Skeletal muscle cell (primary cell): ENCODE measurements at places on chromosomes 3 and 15.

DNA sequence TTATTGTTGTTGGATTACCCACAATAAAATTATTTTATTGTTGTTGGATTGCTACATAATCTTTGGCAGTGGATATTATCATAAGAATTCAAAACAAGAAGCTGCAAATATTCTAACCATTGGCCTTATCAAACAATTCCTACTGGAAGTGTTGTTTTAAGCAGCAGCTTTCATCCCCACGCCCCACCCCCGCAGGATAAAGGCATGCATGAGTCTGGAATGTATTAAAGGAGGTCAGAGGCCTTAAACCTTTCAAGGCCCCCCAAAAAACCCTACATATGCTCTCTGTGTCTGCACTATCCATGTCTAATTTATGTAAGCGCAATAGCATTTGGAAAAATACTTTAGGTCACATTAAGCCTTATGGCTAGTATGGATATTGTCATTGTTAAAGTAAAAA, 23.1 kb downstream of the P3H2 start:
- no peak for DNase-seq

DNA sequence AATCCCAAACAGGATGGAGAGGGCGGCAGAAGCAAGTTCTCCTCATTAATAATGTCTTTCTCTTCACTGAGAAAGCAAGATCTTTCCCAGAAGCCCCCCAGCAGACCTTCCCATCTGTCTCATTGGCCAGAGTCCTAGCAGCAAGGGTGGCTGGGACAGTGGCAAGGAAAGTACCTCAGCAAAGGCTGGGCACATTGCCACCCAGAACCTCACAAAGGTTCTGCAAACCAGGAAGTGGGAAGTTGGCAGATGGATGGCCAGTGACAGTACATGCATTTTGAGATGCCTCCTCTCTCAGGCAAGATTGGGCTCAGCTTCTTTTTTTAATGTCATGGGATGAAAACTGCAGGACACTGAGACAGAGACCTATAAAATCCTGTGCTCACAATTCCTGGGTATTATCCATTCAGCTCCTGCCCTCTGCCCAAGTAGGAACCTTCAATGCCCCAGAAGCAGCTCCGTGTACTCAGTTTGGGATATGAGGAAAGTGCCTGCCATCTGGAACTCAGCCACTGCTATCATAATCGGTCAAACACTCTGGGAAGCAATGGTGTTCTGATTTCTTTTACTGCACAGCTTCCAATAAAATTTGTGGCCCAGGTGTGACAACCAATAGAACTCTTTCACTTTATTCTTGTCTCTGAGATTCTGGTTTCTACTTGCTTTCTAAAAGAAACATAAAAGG, 25.5 kb downstream of the DPH3 start:
- no peak for DNase-seq

- DNase-seq, result no peak
Measured at GRCh38 chr15:89192136-89192535, 29.2 kb downstream of the RLBP1 start.

DNA sequence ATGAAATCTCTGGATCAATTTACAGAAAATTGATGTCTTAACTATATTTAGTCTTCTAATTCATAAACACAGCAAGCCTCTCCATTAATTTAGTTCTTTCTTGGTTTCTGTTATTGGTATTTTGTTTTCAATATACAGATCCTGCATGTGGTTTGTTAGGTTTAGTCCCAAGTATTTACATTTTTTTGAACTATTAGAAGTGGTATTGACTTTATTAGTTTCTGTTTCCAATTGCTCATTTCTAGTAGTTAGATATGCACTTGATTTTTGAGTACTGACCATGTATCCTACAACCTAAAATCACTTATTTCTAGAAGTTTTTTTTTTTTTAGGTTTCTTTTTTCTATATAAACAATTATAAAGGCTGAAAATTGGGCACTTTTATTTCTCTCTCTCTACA, 335.9 kb downstream of the CHST2 start:
- DNase-seq, result no peak

- no peak for DNase-seq
Measured at GRCh38 chr15:69104050-69104750, 56.2 kb upstream of the GLCE start.

DNA sequence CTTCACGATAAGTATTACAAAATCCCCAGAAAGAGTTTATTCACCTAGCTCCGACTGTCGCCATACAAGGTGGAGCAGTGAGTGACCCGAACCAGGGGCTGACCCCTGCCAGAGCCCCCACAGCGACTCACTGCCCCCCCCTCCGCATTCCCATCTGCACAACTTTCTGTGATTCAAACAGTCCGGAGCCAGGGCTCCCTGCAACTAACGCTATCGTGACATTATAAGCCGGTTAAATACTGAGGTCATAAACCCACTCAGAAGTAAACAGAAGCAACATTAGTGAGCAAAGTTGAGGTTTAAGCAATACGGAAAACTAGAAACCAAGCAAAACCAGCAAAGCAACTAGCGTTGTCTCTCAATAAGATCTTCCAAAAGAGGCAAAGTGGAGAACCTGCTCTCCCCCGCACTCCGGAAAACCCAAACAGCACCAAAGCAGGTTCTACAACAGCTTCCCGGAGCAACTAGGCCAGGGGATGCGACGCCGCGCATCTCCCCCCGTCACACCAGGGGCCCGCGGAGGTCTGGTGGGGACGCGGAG, 642 bp downstream of the SCAP start:
- no peak for DNase-seq

DNA sequence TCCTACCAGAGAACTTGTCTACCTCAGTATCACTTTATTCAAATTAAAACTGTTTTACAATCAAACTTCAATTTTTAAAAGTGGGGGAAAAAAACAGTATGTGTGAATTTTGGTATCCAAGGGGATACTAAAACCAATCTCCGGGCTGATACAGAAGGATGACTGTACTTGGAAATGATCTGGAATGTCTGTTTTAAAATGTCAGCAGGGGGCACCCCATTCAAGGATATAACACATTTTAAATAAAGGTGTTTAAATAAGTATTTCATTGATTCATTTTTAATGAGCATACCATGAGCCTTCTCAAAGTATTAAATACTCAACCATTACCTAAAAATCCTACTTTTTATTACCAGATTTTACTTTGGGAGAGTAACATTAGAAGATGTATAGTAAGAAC, 67.9 kb downstream of the ULK4 start:
- DNase-seq, result no peak

DNA sequence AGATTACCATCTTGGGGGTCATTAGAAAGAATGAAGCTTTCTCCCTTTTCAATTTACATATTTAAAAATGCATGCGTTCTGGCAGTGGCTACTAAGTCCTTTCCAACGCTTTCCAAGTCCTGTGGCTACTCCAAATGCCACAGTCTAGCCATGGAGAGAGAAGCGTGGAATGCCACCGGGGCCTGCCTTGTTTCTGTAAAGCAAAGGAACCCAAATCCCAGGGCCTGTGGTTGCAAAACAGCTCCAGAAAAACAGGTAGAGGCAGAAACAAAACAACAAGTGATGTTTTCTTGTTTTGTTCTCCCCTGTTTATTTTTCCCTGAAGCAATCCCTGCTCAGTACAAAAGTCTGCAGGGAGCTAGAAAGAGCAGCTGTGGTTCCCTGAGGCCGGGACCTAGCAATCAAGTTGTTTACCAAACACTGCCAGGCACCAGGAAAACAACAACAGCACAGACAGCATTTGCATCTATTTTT, 85.5 kb downstream of the FOXP1 start:
- DNase-seq, result no peak

- DNase-seq, result no peak
Measured at GRCh38 chr15:39403640-39404117, 177.2 kb upstream of the THBS1 start.

GRCh38 chr15:93036951-93037819, 51.8 kb downstream of the RGMA start:
- peak; percentile 73 for DNase-seq

- DNase-seq, result no peak
Measured at GRCh38 chr3:181017690-181018089, 28.2 kb upstream of the DNAJC19 start.

DNA sequence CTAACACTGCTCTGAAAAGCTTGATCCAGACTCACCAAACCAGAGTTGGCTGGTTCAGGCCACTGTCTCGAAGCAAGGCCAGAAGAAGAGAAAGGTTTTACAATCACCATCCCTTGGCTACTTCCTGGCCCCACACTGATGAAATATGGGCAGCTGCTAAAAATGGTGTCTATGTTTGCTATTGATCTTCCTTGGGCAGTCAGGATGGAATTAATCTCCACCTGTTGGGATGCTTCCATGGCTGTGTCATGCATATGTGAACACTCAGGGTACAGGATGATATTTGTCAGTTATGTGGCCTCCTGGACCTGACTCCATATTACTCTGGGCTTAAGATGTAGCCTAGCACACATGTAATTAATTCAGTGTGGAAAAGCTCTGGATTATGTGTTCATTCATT, 61.9 kb downstream of the FRMD4B start:
- DNase-seq, result no peak

DNA sequence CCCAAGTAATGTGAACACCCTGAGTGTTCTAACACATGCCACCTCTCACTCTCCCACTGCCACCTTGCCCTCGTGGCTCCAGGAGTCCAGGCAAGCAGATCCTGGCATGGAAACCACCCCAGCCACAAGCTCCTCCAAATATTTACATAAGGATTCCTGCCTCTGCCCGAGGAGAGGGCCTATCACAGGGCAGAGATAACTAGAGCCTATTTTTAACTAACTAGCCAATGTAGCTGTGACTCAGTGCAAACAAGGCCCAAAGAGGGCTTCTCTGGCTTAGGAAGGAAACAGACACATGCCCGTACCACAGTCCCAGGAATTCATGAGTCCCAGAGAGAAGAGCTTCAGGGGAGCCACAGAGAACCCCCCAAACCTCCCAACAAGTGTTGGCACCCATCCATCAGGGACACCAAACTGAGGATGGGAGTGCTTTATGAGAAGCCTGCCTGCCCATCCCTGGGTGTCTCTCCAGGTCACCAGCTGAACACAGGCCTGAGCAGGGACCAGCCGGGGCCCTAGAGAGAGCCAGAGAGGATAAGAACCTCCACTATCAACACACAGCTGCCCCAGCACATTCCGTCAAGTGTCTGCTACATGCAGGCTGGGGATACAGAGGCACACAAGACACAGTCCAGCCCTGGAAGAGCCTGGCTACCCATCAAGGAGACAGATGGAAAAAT, 9.2 kb downstream of the FYCO1 start:
- no peak for DNase-seq

DNA sequence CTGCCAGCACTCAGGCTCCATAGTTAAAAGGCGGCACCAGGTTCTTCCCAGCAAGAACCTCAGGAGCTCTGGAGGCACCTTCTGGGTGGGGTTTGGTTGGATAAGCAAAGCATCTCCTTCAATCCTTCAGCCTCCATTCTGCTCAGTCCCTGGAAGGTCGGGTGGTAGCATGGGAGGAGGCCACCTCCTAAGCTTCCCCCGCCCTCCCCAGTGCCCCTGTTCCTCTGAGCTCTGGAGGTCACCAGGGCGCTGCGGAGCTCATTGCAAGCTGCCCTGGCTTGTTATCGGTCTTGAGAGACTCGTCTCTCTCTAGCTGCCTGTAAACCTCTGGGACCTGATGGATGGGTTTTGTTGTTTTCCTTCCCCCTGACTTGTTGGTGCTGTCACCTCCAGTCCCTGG, 124.8 kb downstream of the RPLP1 start:
- no peak for DNase-seq

DNA sequence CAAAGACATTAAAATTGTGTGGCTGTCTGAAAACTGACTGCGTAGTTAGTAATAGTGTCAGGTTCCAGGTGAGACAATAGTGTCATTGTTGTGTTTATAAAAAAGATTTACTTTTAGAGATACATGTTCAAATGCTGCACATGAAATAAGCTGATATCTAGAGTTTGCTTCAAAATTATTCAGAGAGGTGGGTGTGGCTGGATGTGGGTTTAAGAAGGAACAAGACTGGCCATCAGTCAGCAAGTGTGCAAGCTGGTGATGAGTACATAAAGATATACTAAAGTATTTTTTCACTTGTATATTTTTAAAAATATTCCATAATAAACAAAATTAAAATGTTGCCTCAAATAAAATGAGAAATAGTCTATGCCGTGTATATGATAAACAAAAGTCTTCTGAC, 190.6 kb downstream of the ARRDC4 start:
- DNase-seq, result no peak

DNA sequence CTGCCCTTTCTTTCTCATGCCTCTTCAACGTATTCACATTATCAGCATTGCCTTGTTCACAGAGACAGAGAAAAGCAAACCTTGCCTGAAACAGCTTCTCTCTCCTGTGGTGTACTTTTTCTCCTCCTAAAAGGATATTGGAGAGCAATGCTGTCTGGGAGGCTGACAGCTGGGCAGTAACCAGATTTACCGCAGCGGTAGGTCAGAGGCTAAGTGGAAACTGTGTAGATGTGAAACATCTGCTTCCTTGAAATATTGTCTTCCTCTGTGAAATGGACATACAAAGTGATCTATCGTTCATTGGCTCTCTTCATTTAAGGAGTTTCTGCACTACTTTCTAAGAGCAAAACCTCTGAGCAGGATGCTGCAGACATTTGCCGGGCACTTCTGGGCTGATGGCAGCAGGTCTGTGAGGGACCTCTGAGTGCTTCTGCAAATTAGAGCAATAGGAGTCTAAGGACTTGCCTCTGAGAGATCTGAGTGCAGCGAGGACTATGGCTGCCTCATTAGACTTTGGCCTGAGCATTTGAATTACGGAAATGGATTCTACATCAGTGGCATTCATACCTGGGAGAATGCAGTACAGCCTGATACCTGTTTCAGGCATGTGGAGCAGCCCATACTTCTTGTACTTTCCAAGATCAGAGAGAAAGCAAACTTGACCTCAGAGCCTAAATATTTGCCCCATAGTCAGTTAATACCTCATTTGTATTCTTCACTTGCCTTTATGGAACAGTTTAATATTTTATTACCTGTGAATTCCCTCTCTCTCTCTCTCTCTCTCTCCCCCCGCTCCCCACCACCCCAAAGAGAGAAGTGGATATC, 260.5 kb upstream of the TPRG1 start:
- no peak for DNase-seq

DNA sequence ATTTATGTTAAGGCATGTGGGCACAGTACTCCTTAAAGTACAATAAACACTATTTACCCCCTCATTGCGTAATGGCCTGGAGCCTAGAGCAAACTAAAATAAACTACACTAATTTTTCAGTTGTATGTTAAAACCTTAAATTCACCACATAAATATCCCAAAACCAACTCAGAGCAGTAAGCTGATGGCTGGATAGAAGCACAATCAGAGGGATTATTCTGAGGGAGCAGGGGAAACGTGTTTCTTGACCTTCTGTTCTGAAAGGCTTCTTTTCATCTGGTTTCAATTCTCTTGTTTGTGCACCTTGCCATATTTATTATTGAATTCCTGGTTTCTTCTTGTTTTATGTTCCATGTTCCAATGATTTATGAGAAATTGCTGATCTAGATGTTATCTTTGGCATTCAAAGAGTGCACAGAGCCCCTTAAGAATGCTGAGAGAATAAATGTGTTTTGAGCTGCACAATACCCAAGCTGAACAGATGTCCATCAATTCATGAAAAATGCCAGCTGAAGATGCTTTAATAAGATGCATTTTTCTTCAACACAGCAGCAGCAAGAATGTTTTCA, 29.6 kb downstream of the RPL22L1 start:
- peak; percentile 18 for DNase-seq

DNA sequence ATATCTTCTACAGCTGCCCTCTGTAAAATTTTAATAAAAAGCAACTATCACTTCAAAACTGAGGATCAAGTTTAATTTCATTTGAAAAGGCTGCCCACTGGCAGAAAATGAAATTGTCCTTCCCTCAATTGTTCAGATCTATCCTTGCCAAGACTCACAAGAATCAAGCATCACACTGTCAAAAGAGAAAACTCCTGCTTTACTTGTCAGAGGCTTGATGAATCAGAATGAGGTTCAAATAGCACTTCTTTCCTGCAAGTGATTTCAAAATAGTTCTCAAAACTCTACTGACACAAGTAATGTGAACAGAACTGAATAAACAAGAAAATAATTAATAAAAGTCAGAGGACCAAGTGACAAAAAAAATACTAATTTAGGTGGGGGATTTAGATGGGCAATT, 70.6 kb downstream of the GOLIM4 start:
- peak; percentile 31 for DNase-seq
